ENCODE measurements at places on chromosomes 13 and 19. TPM values are rescaled to one million over a fixed set of nuclear protein-coding genes. Genes with fewer than 3 reads are reported as not detected.
A peak's percentile ranks its signal among the peaks of the same experiment; 100 is the strongest.

The KCNRG gene
- polyA plus RNA-seq = 1.1 TPM

The COL4A1 gene
- 522 TPM for polyA plus RNA-seq

The RASAL3 gene
- polyA plus RNA-seq = 1.0 TPM

The SIGLECL1 gene
- not detected for polyA plus RNA-seq

The TBXA2R gene
- polyA plus RNA-seq = 0.96 TPM

The OR4F17 gene
- not detected for polyA plus RNA-seq

The ZNF582 gene
- polyA plus RNA-seq = 8.1 TPM

The DYRK1B gene
- 53.3 TPM for polyA plus RNA-seq

The HDGFL2 gene
- polyA plus RNA-seq = 51.3 TPM

The CYP4F8 gene
- not detected for polyA plus RNA-seq

The MYPOP gene
- polyA plus RNA-seq = not detected

DNA sequence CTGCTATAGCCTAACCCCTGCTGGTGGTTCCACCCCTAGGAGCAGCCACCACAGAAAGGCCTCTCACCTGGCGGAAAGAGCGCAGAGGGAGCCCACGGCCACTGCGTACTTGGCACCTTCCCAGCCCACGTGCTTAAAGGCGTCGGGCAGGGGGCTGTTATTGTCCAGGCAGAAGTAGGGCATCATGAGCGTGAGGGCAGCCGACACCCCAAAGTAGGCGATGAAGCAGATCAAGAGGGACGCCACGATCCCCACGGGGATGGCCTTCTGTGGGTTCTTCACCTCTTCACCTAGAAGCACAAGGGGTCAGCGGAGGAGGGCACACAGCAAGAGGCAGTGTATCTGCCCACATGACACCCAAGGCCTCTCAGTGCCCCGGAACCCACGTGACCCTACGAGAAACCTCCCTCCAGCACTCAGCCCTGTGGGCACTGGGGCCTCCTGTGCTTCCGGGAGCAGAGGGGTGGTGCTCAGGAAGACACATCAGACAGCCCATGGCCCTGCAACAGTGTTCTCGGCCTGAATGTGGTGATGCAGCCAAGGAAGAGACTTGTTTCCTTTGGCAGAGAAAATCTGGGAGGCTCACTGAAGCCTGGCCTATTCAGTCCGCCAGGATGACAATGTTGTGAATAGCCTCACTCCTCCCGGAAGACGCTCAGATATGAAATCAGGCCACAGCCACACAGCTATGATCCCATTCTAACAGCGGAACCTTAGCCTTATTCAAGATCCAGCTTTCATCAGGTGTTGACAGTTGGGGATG lies 72.1 kb downstream of the SLC7A1 start:
- DNase-seq = no peak

GRCh38 chr13:44128552-44129001 lies 245.0 kb upstream of the SERP2 start:
- peak; percentile 46 for DNase-seq

- DNase-seq = no peak
Observed at GRCh38 chr19:16143399-16144215, at the start of gene HSH2D. Gene HSH2D, plus strand, starts transcription at chr19:16143685. Its CDS starts 5,066 bp downstream, at chr19:16148751.

DNA sequence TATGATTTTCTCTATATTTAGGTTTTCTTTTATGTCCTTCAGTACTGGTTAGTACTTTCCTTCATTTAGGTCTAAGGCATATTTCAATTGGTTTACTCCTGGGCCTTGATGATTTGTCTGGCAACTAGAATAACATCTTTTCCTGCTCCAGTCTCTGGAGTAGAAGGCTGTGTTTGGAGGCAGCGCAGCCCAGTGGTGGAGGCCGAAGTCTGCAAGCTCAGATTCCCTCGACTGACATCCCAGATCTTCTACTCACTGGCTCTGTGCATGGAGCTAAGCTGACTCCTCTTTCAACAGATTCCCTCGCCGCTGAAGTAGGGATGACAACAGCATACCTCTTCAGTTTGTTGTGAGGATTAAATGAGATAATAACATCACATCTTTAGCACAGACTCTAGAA lies 141.0 kb downstream of the RAP2A start:
- peak; percentile 12 for DNase-seq

DNA sequence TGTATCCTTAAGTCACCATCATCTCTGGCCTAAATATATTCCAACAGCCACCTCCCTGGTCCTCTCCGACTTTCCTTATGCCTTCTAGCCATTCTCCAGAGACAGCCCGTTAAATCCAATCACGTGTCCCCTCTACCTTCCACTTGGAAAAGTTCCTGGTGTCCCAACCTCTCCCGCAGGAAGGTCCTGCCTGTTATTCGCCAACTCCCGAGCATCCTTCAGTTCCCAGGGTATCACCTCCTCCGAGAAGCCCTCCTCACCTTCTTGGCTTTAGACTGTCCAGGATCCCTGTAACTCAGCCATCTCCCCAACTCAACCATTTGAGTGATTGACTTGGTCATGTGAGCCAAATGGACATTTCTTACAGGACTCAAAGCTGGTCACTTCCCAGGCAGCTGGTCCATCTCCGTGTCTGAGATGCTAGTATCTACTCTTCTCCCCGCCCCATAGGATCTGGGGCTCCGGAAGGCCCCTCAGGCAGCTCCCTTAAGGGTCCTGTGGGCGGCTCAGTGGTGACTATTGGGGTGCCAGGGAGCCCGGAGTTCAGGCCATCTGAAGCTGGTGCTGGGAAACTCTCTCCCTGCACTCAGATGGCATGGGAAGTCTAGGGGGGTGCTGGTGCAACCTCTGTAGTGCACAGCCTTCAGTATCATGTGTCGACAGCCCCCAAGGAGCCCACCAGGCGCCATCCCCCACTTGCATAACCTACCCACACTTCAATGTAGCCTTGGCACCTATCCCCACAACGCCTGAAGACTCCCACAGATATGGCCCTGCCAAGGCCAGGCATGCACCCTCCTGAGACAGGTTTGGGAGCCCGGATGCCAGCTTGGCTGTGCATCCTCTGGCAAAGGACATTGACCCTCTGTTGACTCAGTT lies 27.9 kb upstream of the NANOS3 start:
- DNase-seq = no peak

- DNase-seq = no peak
Observed at GRCh38 chr13:60170414-60170813, 6.7 kb upstream of the DIAPH3 start.

DNA sequence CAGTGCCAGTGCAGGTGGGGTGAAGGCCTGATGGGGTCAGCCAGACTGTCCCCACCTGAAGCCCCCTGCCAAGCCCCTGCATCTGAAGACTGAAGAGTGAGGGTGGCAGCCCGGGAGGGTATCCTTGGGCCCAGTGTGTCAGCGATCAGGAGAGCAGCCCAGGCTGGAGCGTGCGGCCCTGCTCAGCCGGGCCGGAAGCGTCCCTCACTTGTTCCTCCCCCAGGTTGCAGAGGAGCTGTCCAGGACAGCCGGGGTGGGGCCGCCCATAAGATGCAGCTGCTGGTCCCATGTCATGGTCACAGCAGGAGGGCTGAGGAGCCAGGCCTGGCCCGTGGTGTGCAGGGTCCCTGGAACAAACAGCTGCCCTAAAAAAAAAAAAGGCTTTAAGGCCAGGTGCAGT lies 55.4 kb downstream of the KDM4B start:
- no peak for DNase-seq

- DNase-seq = no peak
Observed at GRCh38 chr19:17234911-17235299, 8.9 kb downstream of the OCEL1 start.

DNA sequence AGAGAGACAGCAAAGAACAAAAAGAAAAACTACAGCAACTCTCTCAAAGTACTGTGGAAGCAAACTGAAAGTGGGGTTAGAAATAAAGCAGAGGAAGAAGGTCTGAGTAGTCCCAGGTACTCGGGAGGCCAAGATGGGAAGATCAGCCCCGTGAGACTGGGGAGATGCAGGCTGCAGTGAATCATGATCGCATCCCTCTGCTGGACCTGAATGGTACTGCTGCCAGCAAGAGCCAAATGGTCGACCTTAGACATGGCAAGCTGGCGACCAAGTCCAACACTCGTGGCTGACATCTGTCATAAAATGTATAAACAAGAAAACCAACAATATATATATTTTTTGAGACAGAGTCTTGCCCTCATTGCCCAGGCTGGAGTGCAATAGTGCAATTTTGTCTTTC lies 33.7 kb upstream of the ZNF724 start:
- peak; percentile 6 for DNase-seq
